ENCODE measurements at places on chromosomes 5 and 9.

- DNase-seq, result no peak
These were observed 1081.6 kb upstream of the ACO1 start for GRCh38 chr9:31302620-31303418.

DNA sequence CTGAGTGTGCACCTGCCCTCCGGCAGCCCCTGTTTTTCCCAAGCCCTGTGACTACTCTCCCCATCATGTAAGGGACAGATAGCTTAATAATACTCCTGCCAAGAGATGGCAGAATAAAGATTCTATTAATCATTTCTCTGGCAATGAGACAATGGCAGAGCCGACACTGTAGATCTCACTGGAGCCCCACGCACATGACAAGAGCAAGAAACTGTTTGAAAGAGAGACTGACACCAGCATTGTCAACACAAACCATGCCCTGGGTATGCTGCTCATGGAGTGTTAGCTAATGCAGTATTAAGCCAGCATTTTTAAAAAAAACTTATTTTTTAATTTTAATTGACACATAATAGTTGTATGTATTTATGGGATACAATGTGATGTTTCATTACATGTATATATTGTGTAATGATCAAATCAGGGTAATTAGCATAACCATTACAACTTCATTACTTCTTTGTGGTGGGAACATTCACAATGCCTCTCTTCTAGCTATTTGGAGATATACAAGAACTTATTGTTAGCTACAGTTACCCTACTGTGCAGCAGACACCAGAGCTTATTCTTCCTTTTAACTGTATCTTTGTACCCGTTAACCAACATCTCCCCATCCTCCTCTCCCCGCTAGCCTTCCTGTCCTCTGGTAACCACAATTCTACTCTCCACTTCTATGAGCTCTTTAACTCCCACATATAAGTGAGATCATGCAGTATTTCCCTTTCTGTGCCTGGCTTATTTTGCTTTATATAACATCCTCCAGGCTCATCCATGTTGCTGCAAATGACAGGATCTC is 31.5 kb upstream of the SEMA4D start:
- DNase-seq, result no peak

GRCh38 chr9:97666907-97667686 is 30.0 kb downstream of the XPA start:
- no peak for DNase-seq

DNA sequence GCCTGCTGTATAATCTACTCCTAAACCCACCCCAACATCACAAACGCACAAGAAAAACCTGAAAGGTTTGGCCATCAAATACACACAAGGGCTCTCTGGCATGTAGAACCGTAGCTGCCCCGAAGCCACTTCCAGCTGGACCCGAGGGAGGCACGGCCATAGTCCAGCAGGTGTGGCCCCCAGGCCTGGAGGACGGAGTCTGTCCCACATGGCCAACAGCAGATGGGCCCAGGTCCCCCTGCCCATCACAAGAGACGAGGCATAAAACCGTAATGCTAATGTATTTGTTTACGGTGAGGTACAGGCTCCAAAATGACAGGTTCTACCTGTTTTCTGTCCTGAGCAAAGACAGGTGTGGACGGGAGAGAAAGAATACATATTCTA is 234.2 kb downstream of the SYK start:
- DNase-seq, result peak; percentile 26

DNA sequence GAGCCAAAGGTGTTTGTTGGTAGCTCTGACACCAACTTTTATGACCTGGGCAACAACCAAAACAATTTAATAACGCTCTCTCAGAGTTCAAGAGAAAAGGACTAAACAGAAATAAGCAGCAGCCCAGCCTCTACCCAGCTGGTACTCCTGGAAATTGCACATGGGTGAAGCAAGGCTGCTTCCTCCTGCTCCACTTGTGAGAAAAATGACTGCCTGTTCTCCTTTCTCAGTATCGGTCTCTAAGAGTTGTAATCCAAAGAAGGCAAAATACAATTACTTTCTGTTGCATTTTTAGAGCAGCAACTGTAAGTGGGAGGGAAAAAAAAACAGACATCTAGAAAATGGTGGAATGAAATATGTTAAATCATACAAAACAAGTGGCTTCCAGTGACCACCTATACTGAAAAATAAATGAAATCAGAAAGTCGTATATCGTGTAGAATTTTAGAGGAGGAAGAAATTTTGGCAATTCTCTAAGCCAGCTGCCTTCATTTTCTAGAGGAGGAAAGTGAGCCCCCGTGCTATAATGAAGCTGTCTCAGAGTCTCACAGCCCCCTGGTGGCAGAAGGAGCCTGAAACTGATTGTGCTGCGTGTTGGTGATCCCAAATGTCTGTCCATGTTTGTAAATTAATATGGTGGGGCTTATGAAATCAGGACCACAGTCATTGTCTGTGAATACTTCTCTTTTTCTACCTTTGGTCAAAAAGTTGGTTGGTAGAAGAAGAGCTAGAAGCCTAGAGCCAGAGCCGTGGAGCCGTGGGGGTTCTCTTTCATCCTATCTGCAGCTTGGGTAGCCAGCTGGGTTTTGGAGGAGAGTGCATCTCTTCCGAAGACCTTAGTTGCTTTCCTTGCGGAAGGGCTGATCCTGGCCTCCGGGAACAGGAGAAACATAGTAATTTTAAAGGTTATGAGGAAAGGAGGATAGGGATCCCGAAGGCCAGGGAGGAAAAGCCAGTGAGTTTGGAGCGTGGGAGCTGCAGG is 139.9 kb downstream of the PIP5K1B start:
- peak; percentile 10 for DNase-seq

- DNase-seq, result peak; percentile 99
These were observed 24.8 kb downstream of the FYB1 start for GRCh38 chr5:39194466-39195136.

GRCh38 chr9:93884808-93885207 is 70.3 kb downstream of the BARX1 start:
- peak; percentile 41 for DNase-seq

- no peak for DNase-seq
These were observed 5.2 kb upstream of the UHRF2 start for GRCh38 chr9:6407778-6408177.

DNA sequence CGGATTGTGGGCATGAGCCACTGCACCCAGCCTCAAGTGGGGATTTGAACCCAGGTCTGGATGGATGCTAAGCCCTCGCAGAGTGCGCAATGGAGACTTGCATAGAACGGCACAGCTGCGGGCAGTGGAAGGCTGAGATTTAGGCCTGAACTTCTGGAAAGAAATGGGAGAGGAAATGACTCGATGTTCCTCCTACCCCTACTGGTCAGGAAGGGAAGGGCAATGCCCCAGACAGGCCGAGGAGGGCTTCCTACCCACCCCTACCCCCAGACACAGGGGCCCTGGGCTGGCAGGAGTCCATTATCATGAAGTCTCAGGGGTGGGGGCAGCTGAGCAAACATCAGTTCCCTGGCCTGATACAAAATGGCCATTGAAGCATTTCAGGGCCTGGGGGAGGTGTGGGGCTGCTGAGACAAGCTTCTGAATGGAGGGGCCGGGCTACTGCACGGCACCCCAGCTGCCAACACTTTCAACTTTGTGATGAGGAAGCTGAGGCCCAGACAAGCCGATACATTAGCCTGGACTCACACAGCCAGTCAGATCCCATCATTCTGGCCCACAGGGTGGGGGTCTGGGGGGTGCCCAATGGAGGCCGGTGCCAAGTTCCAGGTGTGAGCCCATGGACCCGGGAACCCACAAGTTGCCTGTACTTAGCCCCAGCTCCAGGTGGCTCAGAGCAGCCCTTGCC is 13.5 kb upstream of the WDR38 start:
- no peak for DNase-seq

DNA sequence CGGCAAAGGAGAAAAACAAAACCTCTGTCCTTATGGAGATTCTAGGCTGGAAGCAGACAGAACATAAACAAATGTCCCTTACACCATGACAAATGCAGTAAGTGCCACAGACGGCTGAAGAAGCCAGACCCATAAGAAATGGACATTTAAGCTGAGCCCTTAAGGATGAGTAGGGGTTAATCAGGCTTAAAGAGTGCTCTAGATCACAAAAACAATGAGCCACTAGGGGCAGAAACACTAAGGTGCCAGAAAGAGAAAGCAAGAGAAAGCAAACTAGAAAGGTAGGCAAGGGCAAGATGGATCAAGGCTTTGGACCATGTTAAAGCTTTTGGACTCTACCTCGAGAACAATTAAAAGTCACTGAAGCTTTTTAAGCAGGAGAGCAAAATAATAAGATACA is 326.9 kb upstream of the WWC1 start:
- DNase-seq, result peak; percentile 14

DNA sequence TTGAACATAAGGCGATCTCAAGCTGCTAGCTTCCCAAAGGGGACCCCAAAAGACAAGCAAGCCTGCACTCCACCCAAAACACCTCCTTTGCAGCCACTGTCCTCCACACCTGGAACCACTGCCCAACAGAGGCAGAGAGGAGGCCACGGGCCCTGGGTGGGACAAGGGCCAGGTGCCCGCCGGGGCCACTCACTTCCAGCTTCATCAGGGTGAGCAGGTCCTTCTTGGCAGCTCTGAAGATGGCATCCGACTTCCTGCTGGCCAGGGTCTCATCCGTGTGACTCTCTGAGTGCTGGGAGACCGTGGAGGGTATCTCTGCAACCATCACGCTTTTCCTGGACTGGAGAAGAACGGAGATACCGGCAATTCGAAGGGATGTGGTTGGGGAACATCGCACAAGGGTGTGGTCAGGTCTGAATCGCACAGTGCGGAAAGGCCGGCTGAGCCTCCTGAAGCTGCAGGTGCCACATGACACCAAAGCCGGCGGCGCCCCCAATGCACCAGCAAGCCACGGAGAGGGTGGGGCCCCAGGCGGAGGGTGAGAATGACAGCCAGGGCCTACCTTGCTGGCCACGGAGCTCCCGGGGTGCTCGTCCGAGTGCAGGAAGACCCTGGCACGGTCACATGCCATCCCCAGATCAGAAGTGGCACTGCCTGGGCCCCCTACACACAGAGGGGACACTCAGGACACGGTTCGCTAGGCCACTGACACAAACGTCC is 44.6 kb downstream of the PNPLA7 start:
- DNase-seq, result no peak

DNA sequence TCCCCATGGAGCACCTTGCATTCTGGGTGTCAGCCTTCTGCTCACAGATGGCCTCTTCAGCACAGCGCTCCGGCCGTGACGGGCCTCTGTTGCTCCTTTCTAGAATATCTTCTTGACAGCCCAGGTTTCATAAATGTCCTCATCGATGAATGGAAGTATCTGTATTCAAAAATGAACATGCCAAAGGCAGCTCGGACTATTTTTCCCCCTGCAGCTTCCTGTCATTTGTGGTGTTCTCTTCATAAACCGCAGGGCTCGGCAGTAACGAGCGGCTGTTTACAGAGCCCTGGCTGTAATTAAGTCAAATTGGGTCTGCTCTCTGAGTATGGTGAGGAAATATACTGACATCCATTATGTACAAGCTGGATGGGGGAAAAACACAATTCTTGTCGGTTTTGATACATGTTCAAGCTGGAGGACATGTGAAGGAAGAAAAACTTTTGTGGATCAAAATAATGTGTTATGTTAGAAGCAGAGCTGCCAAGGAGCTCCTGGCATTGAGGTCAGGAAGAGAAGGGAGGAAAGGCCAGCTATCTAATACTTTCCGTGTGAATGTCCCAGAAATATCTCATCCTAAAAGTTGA is 154.1 kb upstream of the CD180 start:
- no peak for DNase-seq

DNA sequence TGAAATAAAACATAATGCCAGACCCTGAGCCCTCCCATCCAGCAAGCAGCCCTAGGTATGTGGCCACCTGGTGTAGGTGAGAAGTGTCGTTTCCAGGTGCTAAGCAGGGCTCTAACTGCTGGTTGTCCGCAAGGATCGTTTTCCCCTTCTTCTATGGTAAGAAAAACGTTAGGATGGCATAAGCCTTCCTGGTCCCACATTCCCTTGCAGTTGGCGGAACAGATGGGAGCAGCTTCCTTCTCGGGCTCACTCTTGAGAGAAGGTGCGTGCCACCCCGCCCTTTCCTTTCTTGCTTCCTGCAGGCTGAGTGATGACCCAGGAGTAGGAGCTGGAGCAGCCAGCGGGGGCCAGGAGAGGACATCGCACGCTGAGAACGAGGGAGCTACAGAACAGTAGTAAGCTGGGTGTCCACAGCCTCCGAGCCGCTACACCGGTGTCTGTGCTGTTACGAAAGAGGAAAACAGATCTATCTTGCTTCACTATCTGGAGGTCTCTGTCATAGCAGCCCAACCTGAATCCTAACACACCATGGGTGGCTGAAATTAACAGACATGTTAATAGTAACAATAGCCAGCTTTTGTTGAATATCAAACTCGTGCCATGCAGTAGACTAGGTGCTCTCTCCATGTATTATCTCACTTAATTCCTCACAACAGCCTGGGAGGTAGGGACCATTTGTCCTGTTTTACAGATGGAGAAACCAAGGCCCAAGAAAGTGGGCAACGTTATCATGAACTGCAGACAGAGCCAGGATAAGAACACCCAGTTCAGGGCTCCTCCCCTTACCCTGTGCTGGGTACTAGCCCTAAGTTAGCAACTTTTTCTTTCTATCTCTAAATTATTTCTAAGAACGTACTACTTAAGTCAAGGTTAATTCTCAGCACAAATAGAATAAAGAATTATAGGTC is 139.8 kb downstream of the COL23A1 start:
- no peak for DNase-seq

DNA sequence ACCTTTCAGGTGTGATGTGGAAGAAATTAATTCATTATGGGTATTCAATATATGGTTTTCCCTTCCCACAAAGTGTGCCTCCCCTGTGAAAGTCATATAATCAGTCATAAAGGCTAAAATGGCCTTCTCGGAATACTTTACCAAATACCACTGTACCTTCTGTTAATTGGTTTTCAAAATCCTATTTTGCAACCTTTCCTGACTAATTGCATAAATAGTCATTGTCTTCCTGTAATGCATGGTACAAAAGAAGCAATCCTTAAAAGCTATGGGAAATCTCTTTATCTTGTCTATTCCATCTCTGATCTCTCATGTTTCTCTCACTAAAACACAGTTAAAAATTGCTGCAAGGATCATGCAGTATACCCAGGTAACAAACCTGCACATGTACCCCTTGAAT is 44.3 kb upstream of the UGCG start:
- DNase-seq, result peak; percentile 62

GRCh38 chr5:128472036-128472435 is 66.0 kb downstream of the FBN2 start:
- DNase-seq, result no peak

DNA sequence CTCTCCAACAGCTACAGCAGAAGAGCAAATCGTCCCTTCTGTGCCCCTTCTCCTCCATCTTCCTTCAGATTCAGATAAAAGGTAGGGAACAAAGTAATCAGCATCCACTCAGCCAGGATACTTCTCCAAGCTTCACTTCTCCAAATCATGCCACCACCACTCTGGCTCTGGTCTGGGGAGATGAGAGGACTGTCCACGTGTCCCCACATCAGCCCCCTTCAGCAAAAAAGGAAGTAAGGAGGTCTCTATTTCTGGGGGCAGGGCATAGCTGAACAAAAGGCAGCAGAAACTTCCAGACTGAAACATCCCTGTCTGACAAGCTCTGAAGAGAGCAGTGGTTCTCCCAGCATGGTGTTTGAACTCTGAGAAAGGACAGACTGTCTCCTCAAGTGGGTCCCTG is 116.9 kb downstream of the C5orf15 start:
- DNase-seq, result no peak

All from epithelial cell of esophagus (primary cell).